PC-3 (cell line): ENCODE measurements at places on chromosomes 2 and 18. TPM values are rescaled to one million over a fixed set of nuclear protein-coding genes. Genes with fewer than 3 reads are reported as not detected.

- H3K4me1 ChIP-seq, result peaks cover 49% of the 10 kb centered on the region
- no peaks in the 10 kb centered on the region for H3K27me3 ChIP-seq
- H3K4me3 ChIP-seq, result no peak overlapping the region
- 0 out of 2 replicates have a peak overlapping the region, but pooled peaks have one; percentile 56 for H3K27ac ChIP-seq
- DNase-seq, result no peak
- H3K36me3 ChIP-seq, result no peaks in the 10 kb centered on the region
These were observed 104.4 kb upstream of the SERPINE2 start for GRCh38 chr2:224143526-224143925.

- no peak overlapping the region for H3K4me3 ChIP-seq
- H3K27ac ChIP-seq, result no peak overlapping the region
- no peaks in the 10 kb centered on the region for H3K36me3 ChIP-seq
- H3K4me1 ChIP-seq, result peaks cover 12% of the 10 kb centered on the region
These were observed 476.3 kb upstream of the VWC2L start for GRCh38 chr2:213934560-213934959.

DNA sequence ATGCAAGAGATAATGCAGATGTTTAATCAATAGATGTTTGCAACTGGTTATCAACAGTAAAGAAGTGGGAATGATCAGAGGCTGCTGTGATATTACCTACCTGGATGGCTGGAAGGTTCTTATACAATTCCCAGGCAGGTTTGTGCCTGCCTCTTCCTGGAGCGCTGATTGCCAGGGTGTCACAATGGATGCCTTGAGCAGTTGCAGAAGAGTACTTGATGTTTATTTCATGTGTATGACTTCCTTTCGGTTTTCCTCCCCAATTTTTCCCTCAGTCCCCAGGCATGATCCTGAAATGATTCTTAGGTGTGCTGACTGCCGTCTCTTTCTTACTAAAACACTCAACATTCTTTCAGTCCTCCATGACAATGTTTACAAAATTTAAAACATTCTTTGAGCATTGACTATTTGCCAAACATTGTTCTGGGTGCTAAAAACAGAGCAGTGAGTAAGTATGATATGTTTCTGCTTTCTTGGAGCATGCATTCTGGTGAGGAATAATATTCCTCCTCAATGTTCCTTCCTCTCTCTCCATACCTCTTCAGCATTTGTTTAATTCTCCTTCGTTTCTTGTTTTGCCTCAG lies 416.6 kb upstream of the TRIB2 start:
- H3K4me1 ChIP-seq, result peaks cover 39% of the 10 kb centered on the region
- no peaks in the 10 kb centered on the region for H3K27me3 ChIP-seq
- H3K27ac ChIP-seq, result no peak overlapping the region
- H3K4me3 ChIP-seq, result no peak overlapping the region
- no peaks in the 10 kb centered on the region for H3K36me3 ChIP-seq

GRCh38 chr2:64760128-64760527 lies 106.4 kb upstream of the SERTAD2 start:
- no peak for DNase-seq
- H3K4me3 ChIP-seq, result no peak overlapping the region
- H3K36me3 ChIP-seq, result no peaks in the 10 kb centered on the region
- no peaks in the 10 kb centered on the region for H3K27me3 ChIP-seq
- no peaks in the 10 kb centered on the region for H3K4me1 ChIP-seq

The VWA3B gene
- not detected in 2 replicates for total RNA-seq

- no peaks in the 10 kb centered on the region for H3K4me1 ChIP-seq
- H3K4me3 ChIP-seq, result no peak overlapping the region
- no peak overlapping the region for H3K27ac ChIP-seq
These were observed 178.4 kb upstream of the CDH20 start for GRCh38 chr18:61154866-61155265.

- H3K4me3 ChIP-seq, result peak overlapping the region; percentile 46; the same call in 1 of the 2 replicates
- H3K36me3 ChIP-seq, result no peaks in the 10 kb centered on the region
- H3K4me1 ChIP-seq, result peaks cover 35% of the 10 kb centered on the region
- no peaks in the 10 kb centered on the region for H3K27me3 ChIP-seq
- peak; percentile 85 for DNase-seq
- H3K27ac ChIP-seq, result peak overlapping the region; percentile 99
These were observed 73.0 kb upstream of the YWHAQ start for GRCh38 chr2:9703701-9704221.

GRCh38 chr18:49609256-49610021 lies 47.6 kb downstream of the LIPG start:
- peak overlapping the region; percentile 88 for H3K27ac ChIP-seq
- H3K27me3 ChIP-seq, result no peaks in the 10 kb centered on the region
- peaks cover 15% of the 10 kb centered on the region for H3K4me1 ChIP-seq
- peak; percentile 65 for DNase-seq
- H3K4me3 ChIP-seq, result no peak overlapping the region
- H3K36me3 ChIP-seq, result no peaks in the 10 kb centered on the region

The CD8A gene
- 0.18 TPM in 1 of 2 replicates, not detected in the other for total RNA-seq

- H3K4me1 ChIP-seq, result no peaks in the 10 kb centered on the region
- H3K36me3 ChIP-seq, result no peaks in the 10 kb centered on the region
- H3K27me3 ChIP-seq, result no peaks in the 10 kb centered on the region
- no peak overlapping the region for H3K4me3 ChIP-seq
- H3K27ac ChIP-seq, result no peak overlapping the region
- DNase-seq, result no peak
These were observed 1775.5 kb upstream of the CELF4 start for GRCh38 chr18:39341129-39341528.

The GKN2 gene
- total RNA-seq, result 0.58 TPM in 1 of 2 replicates, not detected in the other

- no peaks in the 10 kb centered on the region for H3K27me3 ChIP-seq
- H3K4me1 ChIP-seq, result peaks cover 42% of the 10 kb centered on the region
- peak overlapping the region; percentile 95 for H3K27ac ChIP-seq
- peak; percentile 4 for DNase-seq
These were observed 123.5 kb downstream of the CABLES1 start for GRCh38 chr18:23258566-23259469.

GRCh38 chr18:49997558-49997957 lies 184.2 kb upstream of the ACAA2 start:
- no peaks in the 10 kb centered on the region for H3K4me1 ChIP-seq
- no peaks in the 10 kb centered on the region for H3K27me3 ChIP-seq
- H3K36me3 ChIP-seq, result no peaks in the 10 kb centered on the region
- no peak overlapping the region for H3K27ac ChIP-seq
- DNase-seq, result no peak

DNA sequence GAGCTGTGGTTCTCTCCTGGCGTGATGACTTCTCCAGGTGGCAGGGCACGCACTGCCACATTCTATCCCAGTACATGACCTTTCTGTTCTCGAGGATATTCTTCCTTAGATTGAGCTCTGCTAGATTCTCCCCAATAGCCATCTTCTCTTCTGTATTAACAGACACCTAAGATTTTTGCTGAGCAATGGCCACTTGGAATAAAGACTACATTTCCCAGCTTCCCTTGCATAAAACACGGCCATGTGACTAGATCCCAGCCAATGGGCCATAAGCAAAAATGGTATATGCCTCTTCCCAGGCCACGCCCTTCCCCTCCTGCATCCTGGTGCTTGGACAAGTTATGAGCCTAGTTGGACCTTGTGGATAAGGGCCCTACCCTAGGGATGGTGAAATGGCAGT lies 82.1 kb downstream of the EIF2AK3 start:
- H3K4me1 ChIP-seq, result no peaks in the 10 kb centered on the region
- H3K4me3 ChIP-seq, result no peak overlapping the region
- DNase-seq, result peak; percentile 70
- H3K27me3 ChIP-seq, result no peaks in the 10 kb centered on the region
- no peak overlapping the region for H3K27ac ChIP-seq

- H3K4me3 ChIP-seq, result no peak overlapping the region
- no peak overlapping the region for H3K27ac ChIP-seq
- peaks cover 17% of the 10 kb centered on the region for H3K4me1 ChIP-seq
- H3K36me3 ChIP-seq, result no peaks in the 10 kb centered on the region
- H3K27me3 ChIP-seq, result no peaks in the 10 kb centered on the region
These were observed 29.4 kb downstream of the SPRED2 start for GRCh38 chr2:65402780-65403528.

GRCh38 chr18:49340446-49340845 lies 120.0 kb downstream of the DYM start:
- H3K36me3 ChIP-seq, result no peaks in the 10 kb centered on the region
- H3K27ac ChIP-seq, result no peak overlapping the region
- peaks cover 24% of the 10 kb centered on the region; the same call in 1 of the 2 replicates for H3K4me1 ChIP-seq
- no peaks in the 10 kb centered on the region for H3K27me3 ChIP-seq
- DNase-seq, result peak; percentile 21

The POTEI gene
- total RNA-seq, result not detected in 2 replicates

GRCh38 chr2:211900518-211900917 lies 638.1 kb downstream of the ERBB4 start:
- no peak for DNase-seq
- no peak overlapping the region for H3K4me3 ChIP-seq
- H3K27me3 ChIP-seq, result no peaks in the 10 kb centered on the region

The COL3A1 gene
- 0.23 and 0.36 TPM in 2 replicates for total RNA-seq

DNA sequence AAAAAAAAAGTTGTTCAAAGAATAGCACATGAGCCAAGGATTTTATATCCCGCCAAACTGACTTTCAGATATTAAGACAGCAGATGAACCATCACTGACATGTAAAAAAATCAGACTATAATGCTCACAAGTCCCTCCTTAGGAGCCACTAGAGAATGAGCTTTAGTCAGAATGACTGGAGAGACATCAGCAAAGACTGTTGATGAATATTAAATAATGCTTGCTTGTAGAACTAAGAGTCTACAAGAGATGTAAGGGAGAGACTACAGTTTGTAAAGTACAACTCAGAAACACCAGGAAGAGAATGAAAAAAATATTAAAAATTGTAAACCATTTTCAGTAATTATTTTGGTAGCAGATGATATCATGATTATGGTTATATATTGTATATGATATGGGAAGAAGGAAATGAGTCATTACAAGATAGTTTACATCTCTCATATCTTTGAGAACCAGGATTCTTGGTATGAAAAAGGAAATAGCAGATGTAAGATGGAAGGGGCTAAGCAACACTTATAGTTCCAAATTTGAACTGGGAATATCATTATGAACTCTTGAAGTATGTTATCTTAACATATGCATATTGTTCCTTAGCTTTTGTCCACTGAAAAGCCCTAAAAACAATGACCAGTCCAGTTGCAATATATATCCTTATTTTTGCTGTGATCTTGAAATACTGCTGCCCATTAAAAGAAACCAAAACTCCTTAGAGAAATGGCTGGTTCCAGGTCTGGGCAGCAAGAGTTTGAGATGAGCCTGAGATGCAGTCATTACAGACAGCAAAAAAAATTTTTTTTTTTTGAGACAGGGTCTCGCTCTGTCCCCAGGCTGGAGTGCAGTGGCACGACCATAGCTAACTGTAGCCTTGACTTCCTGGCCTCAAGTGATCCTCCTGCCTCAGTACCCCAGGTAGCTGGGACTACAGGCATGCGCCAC lies 55.7 kb downstream of the PTPN2 start:
- no peak overlapping the region for H3K27ac ChIP-seq
- no peaks in the 10 kb centered on the region for H3K27me3 ChIP-seq
- no peak for DNase-seq
- peaks cover 51% of the 10 kb centered on the region for H3K36me3 ChIP-seq
- no peaks in the 10 kb centered on the region for H3K4me1 ChIP-seq

GRCh38 chr2:10444463-10444862 lies 3.7 kb downstream of the ODC1 start:
- no peaks in the 10 kb centered on the region for H3K27me3 ChIP-seq
- no peak overlapping the region for H3K27ac ChIP-seq
- peak; percentile 62 for DNase-seq

GRCh38 chr2:209525331-209525730 lies 101.5 kb downstream of the MAP2 start:
- H3K27me3 ChIP-seq, result no peaks in the 10 kb centered on the region
- H3K4me1 ChIP-seq, result peaks cover 31% of the 10 kb centered on the region
- H3K27ac ChIP-seq, result peak overlapping the region; percentile 16
- no peak overlapping the region for H3K4me3 ChIP-seq

- no peaks in the 10 kb centered on the region for H3K36me3 ChIP-seq
- no peaks in the 10 kb centered on the region for H3K27me3 ChIP-seq
- no peak overlapping the region for H3K4me3 ChIP-seq
- H3K4me1 ChIP-seq, result no peaks in the 10 kb centered on the region
These were observed 919 bp upstream of the SCN2A start for GRCh38 chr2:165238295-165238694.

DNA sequence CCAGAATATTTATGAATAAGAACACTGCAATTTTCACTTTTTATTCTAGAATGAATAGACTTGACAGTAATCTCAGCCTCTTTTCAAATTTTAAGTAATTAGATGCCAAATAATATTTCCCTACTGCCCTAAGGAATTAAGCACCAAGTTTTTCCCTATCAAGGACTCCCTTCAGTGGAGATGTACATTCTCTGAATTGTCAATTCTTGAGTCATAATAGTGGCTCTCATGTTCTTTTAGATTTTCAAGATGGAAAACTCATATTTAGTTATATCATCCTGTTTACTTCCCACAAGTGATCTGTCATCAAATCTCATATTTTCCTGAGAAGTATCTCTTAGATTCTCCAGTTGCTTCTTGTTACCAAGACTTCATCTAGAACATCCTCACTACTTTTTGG lies 1248.9 kb upstream of the CHAC2 start:
- no peaks in the 10 kb centered on the region for H3K27me3 ChIP-seq
- H3K4me1 ChIP-seq, result no peaks in the 10 kb centered on the region
- DNase-seq, result no peak
- H3K36me3 ChIP-seq, result no peaks in the 10 kb centered on the region
- no peak overlapping the region for H3K27ac ChIP-seq

DNA sequence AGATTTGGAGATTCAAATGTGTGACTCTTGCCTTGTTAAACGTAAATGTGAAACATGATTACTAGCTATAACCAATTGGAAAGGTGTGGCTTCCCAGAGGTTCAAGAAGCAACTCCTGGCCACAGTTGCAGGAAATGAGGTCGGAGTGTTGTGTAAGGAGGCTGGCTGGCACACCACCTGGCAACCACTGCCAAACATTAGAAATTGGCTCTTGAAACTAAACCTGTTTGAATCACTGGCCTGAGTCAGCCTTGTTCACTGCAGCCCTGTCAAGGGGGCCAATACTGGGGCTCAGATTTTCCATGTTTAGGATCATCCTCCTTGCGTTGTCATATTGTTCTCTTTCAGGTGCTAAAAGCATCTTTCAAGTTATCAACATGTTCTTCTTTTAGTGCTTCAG lies 206.3 kb downstream of the ARL6IP6 start:
- H3K27ac ChIP-seq, result no peak overlapping the region
- DNase-seq, result peak; percentile 66
- H3K4me1 ChIP-seq, result peaks cover 11% of the 10 kb centered on the region; the same call in 1 of the 2 replicates
- H3K4me3 ChIP-seq, result no peak overlapping the region
